Hematopoietic multipotent progenitor cell treated with erythropoietin and hydrocortisone succinate and interleukin-3 and kit ligand, for 15 days (in vitro differentiated cells): ENCODE measurements at places on chromosomes 13 and 19.

DNA sequence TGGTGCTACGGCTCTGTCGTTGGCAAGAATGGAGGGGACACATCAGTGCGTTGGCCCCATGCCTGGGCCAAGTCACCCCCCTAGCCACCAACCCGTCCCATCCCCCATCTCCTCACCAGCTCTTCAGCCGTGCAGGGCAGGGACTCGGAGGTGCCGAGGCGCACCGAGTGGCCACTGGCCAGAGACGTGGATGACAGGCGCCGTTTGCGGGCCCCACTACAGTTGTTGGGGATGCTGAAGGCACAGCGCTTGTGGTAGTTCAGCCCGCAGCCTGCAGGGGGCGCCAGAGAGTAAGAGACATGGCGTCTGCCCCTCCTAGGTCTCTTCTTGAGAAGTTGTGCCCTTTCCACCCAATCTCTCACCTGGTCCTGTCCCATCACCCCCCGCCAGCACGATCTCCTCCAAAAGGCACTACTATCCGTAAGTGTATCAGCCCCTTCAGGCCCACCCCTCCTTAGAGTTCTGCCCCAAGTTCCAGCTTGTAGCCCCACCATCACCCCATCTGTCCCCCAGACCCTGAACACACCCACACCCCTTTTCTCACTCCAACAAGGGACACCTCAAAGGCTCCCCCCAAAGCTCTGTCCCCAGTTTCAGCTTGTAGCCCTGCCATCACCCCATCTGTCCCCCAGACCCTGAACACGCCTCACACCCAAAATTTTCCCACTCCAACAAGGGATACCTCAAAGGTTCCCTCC is 12.4 kb downstream of the PRKD2 start:
- peak; percentile 85 for DNase-seq

DNA sequence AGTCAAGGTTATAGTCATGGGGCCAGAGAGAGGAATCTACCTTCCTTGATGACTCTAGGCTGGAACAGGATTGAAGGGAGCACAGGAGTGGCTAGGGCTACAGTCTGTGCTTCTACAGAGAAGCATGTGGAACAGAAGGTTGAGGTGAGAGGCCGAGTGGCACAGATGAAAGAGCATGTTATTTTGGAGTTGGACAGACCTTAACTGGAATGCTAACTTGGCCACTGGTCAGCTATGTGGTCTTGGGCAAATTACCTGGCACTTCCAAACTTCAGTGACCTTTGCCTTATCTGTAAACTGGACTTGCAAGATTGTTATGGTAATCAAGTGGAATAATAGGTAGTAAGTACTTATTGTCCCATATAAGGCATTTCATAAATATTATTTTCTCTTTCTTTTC is 252.7 kb downstream of the KCNRG start:
- DNase-seq = no peak

- DNase-seq = no peak
Measured at GRCh38 chr13:105069106-105069505, 1466.4 kb downstream of the EFNB2 start.

DNA sequence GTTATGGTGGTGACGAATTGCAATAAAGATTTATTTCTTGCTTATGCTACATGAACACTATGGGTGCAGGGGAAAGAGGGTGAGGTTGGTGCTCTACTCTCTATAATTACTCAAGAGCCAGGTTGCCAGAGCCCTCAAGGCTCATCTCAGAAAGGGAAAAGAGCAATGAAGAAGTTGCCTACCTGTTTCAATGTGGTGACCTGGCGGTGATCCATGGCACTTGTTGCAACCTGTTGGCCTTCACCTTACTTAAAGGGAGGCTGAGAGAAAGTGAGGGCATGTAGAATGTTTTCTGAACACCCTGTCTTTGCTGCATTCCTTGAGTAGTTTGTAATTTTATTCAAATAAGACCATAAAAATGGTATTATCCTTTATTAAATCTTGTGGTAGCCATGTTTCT is 394.4 kb downstream of the GPC6 start:
- DNase-seq = no peak

DNA sequence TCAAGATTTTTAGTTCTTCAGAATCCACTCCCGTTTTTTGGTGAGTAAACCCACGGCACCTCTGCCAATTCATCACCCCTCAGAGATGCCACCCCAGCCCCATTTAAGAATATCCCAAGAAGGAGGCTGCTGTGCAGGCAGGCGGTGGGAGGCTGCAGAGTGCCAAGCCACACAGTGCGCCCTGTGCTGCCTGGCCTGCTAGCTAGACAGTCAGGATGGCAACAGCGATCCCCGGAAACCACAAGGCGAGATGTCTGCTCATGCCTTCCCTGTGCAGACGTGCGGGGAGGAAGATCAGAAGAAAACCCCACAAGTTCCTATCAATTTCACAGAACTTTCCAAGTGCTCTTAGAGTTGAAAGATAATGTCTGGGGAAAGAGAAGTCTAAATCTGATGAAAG is 64.8 kb upstream of the GPR183 start:
- no peak for DNase-seq

DNA sequence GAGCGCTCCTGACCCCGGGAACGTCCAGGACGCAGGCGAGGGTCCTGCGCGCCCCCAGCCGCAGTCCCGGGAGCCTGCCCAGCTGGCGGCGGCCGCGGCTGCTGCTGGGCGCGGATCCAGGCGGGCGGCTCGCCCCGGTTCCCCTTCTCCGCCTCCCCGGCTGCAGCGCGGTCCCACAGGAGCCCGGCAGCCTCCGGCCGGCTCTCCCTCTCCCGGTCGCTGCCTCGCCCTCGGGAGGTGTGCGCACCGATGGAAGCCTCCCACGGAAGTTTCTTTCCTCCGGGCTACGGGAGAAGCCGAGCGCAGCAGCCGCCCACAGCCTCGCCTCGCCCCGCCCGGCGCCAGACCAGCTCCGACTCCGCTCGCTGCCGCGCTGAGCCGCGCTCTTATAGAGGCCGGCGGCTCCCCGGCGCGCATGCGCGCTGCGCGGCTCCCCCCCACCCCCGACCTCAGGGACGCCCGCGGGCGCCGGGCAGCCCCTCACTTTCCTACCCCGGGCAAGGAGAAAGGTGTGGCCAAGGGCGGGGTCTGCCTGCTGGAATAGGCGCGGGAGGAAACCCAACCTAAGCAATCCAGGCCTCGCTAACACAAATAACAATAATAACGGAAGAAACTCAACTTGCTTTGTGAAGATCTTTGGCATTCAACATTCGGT is at the start of gene SHISA2:
Gene SHISA2 (minus strand): TSS at position 360 of the 655 bp plus-strand sequence. CDS start 1,041 bp downstream, outside the sequence.
- DNase-seq = no peak

GRCh38 chr19:35094656-35095055 is 21.0 kb upstream of the FXYD3 start:
- no peak for DNase-seq

- DNase-seq = no peak
Measured at GRCh38 chr13:110136660-110137585, 170.0 kb downstream of the COL4A1 start.
